Neural crest cell (in vitro differentiated cells): ENCODE measurements at places on chromosomes 2 and 18. TPM values are rescaled to one million over a fixed set of nuclear protein-coding genes. Genes with fewer than 3 reads are reported as not detected.

GRCh38 chr2:65443509-65444186 lies 11.2 kb upstream of the SPRED2 start:
- DNase-seq: no peak

GRCh38 chr2:231617059-231617926 lies 24.6 kb downstream of the TEX44 start:
- DNase-seq: no peak

- DNase-seq: no peak
These were observed 113.7 kb downstream of the RIT2 start for GRCh38 chr18:43001821-43002220.

- no peak for DNase-seq
These were observed 51.6 kb upstream of the ATG16L1 start for GRCh38 chr2:233199870-233200269.

MERTK gene
- 3.3 and 4.4 TPM in 2 replicates for total RNA-seq

CELF4 gene
- total RNA-seq: 1.8 and 1.9 TPM in 2 replicates

- DNase-seq: no peak
These were observed 59.6 kb downstream of the ITGB6 start for GRCh38 chr2:160140471-160140870.

DNA sequence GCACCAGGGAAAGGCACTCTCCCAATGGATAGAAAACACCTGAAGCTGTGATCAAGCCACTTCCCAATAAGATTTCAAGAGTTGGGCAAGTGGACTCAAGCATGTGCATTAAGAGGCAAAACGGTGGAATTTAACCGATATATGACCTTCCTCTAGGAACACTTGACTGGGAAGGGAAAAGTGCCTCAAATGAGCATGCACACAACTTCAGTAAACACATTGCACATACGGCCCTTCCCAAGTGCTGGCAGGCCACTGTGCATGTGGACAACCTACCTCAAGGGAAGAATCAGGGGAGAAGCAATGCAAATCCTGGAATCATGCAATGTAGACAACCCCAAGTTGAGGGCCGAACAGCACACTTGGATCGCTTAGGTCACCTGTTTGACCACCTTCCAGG lies 23.9 kb upstream of the SH3RF3 start:
- DNase-seq: no peak

- no peak for DNase-seq
These were observed 155.0 kb upstream of the SRD5A2 start for GRCh38 chr2:31735716-31736115.

DNA sequence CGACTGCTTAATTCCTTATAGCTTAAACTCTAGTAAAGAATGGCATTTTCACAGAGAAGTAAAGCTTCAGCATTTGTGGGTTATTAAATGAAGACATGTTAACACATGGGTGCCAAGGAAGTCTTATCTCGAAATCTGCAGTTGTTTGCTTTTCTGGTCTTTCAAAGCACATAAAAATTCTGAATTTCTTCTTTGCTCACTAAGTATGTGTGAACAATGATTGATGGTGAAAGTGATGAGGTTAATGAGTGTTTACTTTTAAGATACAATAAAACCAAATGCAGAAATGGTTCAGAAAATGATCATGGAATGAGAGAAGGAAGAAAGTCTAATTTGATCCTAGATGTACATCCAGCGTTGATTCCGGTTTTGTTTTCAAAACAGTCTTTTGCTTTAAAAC lies 234.6 kb upstream of the RAB12 start:
- DNase-seq: no peak

DNA sequence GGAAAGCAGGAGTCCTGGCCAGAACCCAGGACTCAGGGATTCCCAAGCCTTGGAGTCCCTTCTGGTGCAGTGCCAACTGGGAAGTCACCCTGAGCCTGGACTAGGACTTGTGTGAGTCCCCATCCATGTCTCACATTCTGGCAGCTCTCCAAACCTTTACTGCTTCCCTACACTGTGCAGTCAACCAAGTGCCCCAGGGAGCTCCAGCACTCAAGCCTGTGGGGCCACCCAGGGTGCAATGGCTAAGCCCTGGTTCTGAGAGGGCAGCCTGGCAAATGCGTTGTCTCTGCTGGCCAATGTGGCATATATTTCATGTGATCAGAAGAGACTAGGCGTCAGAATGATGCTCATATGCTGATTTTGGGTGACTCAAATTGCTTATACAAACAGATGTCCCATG lies 223.4 kb downstream of the SP3 start:
- DNase-seq: no peak

ATP6V1C2 gene
- total RNA-seq: 0.14 TPM in 1 of 2 replicates, not detected in the other

MOB1A gene
- 93.5 and 94.6 TPM in 2 replicates for total RNA-seq

DNA sequence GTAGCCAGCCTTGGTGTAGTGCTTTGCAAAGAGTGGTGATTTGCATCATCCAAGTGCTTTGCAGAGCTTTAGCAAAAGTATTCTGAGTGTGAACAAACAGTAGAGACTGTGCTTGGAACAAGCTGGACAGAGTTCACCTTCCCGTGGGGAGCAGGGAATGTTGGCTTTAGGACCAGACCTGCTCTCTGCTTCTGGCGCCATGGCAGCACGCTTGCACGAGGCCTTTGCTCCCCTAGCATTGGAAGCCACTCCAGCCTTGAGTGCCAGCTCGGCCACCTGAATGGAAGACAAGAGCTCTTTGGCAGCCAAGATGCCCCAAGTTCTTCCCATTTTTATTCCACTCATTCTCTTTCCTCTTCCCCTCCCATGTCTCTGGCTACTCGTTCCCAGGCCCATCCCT lies 250.8 kb upstream of the OSR1 start:
- DNase-seq: no peak

CGREF1 gene
- total RNA-seq: 1.3 and 2.1 TPM in 2 replicates

AFG3L2 gene
- total RNA-seq: 55.3 and 56.4 TPM in 2 replicates

HOXD9 gene
- not detected in 2 replicates for total RNA-seq

GRCh38 chr18:69518989-69519388 lies 118.3 kb downstream of the DOK6 start:
- DNase-seq: no peak

- DNase-seq: no peak
These were observed 58.2 kb downstream of the PMAIP1 start for GRCh38 chr18:59957957-59958356.

- no peak for DNase-seq
These were observed 81.8 kb downstream of the TNS1 start for GRCh38 chr2:217920879-217921603.

GRCh38 chr2:195318440-195319111 lies 338.4 kb upstream of the SLC39A10 start:
- peak; percentile 45 for DNase-seq

SH3RF3 gene
- 0.70 and 0.84 TPM in 2 replicates for total RNA-seq

MROH2A gene
- not detected in 2 replicates for total RNA-seq

DNA sequence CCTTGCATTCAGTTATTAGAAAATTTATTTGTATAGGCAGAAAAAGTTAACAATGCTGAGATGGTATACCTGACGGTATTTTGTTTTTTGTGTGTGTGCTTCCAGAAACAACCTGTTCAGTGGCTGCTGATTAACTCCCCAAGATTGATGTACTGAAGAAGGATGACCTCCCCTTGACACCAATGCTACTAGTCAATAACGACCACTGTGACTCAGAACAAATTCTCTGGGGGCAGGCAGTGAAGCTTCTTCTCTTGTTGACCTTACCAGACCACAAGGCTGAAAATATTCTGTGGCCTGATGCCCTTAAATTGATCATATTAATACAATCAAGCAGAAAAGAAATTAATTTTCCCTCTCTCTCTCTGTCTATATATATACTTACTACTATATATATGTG lies 1182.9 kb upstream of the CRIM1 start:
- DNase-seq: no peak

DNA sequence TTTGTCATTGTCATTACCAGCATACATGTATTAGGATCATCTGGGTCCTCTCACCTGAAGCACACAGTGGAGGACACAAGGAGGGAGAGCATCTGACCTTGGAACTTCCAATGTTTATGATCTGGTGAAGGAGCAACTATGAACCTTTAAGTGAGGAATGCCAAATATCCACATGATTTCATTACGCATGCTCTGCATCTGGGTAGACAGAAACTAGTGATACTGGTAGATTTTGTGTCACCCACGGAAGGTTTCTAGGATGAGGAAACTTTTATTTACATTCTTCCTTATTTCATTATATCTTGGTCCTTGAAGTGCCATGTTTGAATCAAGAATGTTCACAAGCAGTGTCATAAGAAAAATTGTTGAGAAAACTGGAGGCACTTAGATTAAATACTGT lies 32.1 kb downstream of the SPC25 start:
- DNase-seq: no peak

DNA sequence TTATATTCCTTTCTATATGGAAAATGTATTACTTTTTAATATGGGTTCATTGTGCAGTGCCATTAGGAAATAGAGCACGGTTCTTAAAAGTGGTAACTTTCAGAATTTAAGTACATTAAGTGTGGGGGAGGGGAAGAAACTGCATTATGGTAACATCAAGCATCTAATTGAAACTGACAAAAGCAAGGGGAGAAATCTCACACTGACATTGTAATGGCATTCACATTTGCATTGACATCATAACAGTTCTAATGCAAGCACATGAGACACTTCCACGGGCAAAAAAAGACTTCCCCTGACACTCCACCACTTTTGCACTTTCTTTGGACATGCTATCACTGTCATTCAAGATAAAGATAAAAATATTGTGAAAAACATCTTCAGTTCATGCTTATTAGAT lies 431.3 kb upstream of the SMIM21 start:
- no peak for DNase-seq

DNA sequence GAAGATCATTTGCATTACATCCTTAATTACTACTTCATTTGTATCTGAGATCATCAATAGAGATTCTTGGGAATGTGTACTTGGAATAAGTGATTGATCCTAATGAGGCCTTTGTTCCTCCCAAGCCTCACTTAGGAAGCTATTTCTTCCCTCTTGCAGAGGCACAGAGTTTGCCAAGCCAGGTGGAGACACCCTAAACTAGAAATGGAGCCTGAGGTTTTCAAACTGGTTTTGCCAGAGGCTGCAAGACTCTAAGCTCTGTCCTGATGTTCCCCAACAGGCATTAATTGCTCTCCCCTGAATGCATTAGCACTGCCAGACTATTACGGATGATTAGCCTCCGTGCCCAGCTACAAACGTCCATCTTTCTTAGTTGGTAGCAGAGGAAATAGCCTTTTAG lies 125.2 kb upstream of the LGALSL start:
- DNase-seq: no peak

DNA sequence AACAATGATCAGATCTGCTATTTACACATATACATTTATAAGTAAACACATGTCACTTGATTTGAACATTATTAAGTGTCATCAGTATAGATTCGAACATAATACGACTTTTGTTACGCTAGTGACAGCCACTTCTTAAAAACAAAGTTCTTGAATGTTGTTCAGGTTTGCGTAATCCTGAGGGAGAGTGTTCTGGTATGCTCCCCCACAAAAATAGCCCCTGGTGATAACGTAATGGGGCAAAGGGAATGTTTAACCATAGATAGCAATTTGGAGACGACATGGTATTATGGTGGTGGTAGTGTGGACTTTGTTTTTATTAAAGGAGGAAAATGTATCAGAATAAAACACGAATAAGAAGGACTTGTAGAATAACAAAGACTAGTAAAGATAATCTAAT lies 90.6 kb downstream of the PLEKHM3 start:
- no peak for DNase-seq

FEV gene
- not detected in 2 replicates for total RNA-seq

- no peak for DNase-seq
These were observed 5.0 kb downstream of the CD28 start for GRCh38 chr2:203711399-203711798.

HOXD13 gene
- total RNA-seq: not detected in 2 replicates

GRCh38 chr2:200274116-200275075 lies 32.1 kb upstream of the SPATS2L start:
- peak; percentile 8 for DNase-seq

- DNase-seq: no peak
These were observed 1258.3 kb upstream of the GYPC start for GRCh38 chr2:125397535-125398251.

EDAR gene
- total RNA-seq: not detected in 2 replicates

- no peak for DNase-seq
These were observed 112.6 kb downstream of the ZBTB7C start for GRCh38 chr18:48296581-48296980.
